ENCODE measurements at places on chromosomes 2 and 18. TPM values are rescaled to one million over a fixed set of nuclear protein-coding genes. Genes with fewer than 3 reads are reported as not detected.

DNA sequence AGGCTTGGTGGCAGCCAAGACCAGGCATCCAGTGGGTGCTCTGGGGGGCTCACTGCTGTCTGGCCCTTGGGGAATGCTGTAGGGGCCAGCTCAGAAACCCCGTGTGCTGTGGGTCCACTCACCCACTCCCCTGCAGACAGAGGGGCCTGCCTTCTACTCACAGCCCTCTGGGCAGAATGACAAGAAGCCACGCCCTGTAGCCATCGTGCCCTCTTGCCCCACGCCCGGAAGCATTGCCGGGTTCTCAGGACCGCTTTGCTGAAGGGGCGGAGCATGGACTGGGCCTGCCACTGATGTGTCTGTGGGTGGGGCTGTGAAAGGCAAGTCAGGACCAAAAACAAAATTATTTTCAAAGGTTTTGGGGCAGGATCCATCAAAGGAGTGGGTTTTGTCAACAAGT lies 27.8 kb downstream of the GLI2 start:
- no peaks in the 10 kb centered on the region for H3K27me3 ChIP-seq
- H3K4me3 ChIP-seq: no peak overlapping the region

GRCh38 chr2:38806015-38806732 lies 28.2 kb downstream of the GEMIN6 start:
- peaks cover 11% of the 10 kb centered on the region for H3K36me3 ChIP-seq
- H3K4me1 ChIP-seq: no peaks in the 10 kb centered on the region
- no peak for DNase-seq
- no peak overlapping the region for H3K4me3 ChIP-seq
- H3K27me3 ChIP-seq: no peaks in the 10 kb centered on the region
- no peak overlapping the region for H3K27ac ChIP-seq

Gene KCNK3
- total RNA-seq: 8.1 TPM

DNA sequence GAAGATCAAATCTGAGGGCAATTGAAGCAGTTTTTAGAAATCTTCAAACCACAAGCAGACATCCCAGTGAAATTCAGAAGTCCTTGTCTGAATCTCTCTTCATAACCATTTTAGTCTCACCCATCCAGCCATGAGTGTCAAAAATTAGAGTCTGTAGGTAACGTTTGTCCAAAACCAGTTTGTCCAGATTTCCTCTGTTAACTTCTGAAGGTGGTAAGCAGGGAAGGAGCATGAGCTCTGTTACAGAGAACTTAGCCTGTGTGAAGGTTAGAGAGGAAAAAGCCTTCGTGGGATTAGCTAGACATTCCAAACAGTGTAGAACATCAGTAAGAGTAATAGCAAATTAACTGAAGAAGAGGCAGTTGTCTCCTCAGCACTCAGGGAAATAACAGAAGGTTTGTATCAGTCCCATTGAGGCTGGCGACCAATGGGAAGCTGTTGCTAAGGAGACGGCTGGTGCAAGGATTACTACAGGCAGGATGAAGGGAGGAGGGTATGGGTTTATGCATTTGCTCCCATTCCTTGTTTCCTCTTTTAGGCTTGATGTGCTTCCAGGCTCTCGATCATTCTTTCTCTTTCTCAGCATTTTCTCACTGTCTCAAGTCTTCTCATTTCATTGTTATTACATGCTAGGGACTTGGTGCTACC lies 8.7 kb upstream of the GPR155 start:
- no peaks in the 10 kb centered on the region for H3K36me3 ChIP-seq
- no peak for DNase-seq
- H3K27ac ChIP-seq: no peak overlapping the region
- no peaks in the 10 kb centered on the region for H3K27me3 ChIP-seq
- H3K4me3 ChIP-seq: no peak overlapping the region

Gene ZNF396
- 6.5 TPM for total RNA-seq

GRCh38 chr2:155975734-155976133 lies 356.8 kb downstream of the NR4A2 start:
- peak; percentile 10 for DNase-seq
- no peak overlapping the region for H3K27ac ChIP-seq
- H3K4me3 ChIP-seq: no peak overlapping the region
- no peaks in the 10 kb centered on the region for H3K4me1 ChIP-seq
- H3K36me3 ChIP-seq: no peaks in the 10 kb centered on the region

DNA sequence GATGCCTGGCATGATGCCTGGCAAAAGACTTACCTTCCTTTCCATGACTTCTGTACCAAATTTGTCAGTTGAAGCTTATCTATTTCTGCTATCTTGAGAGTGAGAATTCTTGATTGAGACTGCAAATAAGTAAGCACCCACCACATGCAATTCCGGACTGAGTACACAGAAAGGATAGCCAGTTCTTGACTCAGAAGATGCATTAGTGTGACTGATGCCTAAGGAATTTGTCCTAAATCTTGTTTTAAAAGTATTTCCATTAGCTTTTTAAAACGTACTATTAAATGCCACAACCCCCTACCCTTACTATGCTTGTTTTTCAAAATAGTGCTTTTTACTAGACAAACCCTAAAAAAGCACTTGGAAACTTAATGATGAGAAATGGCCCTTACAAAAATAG lies 545 bp downstream of the MPP4 start:
- H3K36me3 ChIP-seq: peaks cover 2% of the 10 kb centered on the region
- no peaks in the 10 kb centered on the region for H3K4me1 ChIP-seq
- H3K27ac ChIP-seq: no peak overlapping the region
- H3K27me3 ChIP-seq: no peaks in the 10 kb centered on the region
- no peak overlapping the region for H3K4me3 ChIP-seq
- no peak for DNase-seq

- no peaks in the 10 kb centered on the region for H3K27me3 ChIP-seq
- H3K4me3 ChIP-seq: peak overlapping the region; percentile 61
- no peaks in the 10 kb centered on the region for H3K36me3 ChIP-seq
Measured at GRCh38 chr2:144510294-144510991, 9.5 kb downstream of the ZEB2 start.

DNA sequence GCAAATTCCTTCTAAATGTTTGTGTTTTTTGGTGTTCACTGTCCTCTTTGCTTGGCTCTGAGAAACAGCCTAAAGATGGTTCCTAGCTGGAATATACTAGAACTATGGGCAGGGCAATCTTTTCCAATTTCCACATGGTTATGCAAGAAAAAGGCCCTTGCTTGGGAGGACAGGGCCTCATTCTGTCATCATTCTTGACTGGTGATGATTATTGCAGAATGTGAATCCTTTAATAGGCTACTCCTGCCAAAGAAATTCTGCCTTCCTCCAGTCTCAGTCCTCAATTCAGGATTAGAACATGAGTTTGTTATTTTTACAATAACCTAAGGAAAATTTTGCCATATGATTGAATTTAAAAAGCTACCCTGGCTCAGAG lies 218.7 kb downstream of the HNMT start:
- no peak for DNase-seq
- no peaks in the 10 kb centered on the region for H3K27me3 ChIP-seq
- no peak overlapping the region for H3K4me3 ChIP-seq
- H3K4me1 ChIP-seq: no peaks in the 10 kb centered on the region
- no peak overlapping the region for H3K27ac ChIP-seq
- H3K36me3 ChIP-seq: no peaks in the 10 kb centered on the region

GRCh38 chr2:142872882-142873724 lies 4.4 kb upstream of the KYNU start:
- no peaks in the 10 kb centered on the region for H3K27me3 ChIP-seq
- no peaks in the 10 kb centered on the region for H3K36me3 ChIP-seq
- no peak overlapping the region for H3K4me3 ChIP-seq
- DNase-seq: no peak
- H3K4me1 ChIP-seq: no peaks in the 10 kb centered on the region
- no peak overlapping the region for H3K27ac ChIP-seq

Gene SLC9A2
- 5.9 TPM for total RNA-seq

DNA sequence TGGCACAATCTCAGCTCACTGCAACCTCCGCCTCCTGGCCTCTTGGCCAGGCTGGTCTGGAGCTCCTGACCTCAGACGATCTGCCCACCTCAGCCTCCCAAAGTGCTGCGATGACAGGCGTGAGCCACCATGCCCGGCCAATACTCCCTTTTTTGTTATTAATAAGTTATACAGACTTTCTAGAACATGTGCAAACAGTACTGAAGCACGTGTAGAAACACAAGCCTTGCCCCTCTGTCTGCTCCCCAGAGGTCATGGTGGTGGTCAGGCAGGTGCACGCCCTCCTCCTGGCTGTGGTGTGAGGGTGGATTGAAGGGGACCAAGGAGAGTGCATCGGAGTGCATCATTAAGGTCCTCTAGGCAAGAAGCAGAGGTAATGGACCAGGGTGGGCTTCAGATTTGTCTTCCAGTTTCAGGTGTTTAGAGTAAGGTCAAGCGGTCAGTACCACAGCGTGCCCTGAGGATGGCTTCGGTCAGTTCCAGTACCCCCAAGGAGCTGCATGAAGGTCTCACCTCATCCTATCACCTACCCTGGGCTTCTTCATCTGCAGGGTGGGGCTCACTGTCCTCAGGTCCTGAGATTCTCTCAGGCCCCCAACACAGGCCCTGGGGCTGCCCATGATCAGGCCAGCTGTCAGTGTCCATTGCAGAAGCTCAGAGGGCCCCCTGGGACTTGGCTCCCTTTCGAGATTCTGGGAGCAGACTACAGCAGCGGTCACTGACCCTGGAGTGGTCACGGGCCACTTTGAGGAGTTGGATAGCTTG lies 124.3 kb downstream of the GLI2 start:
- no peak overlapping the region for H3K4me3 ChIP-seq
- no peaks in the 10 kb centered on the region for H3K27me3 ChIP-seq
- H3K27ac ChIP-seq: no peak overlapping the region
- H3K36me3 ChIP-seq: no peaks in the 10 kb centered on the region
- no peak for DNase-seq
- H3K4me1 ChIP-seq: no peaks in the 10 kb centered on the region

- no peak overlapping the region for H3K27ac ChIP-seq
- H3K4me1 ChIP-seq: peaks cover 5% of the 10 kb centered on the region
- DNase-seq: no peak
- H3K27me3 ChIP-seq: no peaks in the 10 kb centered on the region
- no peak overlapping the region for H3K4me3 ChIP-seq
- peaks cover 21% of the 10 kb centered on the region for H3K36me3 ChIP-seq
Measured at GRCh38 chr2:10064932-10065772, 15.1 kb downstream of the CYS1 start.

DNA sequence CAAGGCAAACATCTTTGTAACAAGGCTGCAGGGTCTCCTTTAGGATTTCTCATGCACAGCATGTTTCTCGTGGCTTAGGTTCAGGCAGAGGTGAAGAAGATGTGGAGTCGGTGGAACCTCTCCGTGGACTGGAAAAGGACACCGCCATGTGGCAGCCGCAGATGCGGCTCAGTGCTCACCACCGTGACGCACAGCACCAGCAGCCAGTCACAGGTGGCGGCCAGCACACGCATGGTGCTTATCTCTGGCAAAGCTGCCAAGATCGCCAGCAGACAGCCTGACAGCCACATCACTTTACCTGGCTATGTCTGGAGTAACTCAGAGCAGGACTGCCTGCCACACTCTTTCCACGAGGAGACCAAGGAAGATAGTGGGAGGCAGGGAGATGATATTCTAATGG lies 86.6 kb downstream of the PTH2R start:
- H3K4me3 ChIP-seq: no peak overlapping the region
- no peak for DNase-seq
- H3K27me3 ChIP-seq: no peaks in the 10 kb centered on the region

DNA sequence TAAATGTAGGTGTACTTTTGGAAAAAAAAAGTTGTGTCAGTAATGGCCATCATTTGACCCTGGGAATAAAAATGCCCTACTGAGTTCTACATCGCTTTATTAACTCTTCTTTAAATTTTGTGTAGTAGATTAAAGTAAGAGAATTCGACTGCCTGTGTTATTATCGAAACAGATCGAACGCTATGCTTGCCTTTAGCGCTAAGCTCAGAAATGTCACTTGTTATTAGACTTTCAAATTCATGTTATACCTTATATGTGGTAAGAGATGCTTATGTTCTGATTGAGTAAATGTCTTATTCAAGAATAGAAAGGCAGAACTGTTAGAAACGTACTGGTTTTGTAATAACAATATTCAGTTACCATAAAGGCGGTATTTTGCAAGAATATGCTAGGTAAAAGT lies 1.4 kb downstream of the UGP2 start:
- H3K27me3 ChIP-seq: no peaks in the 10 kb centered on the region
- no peak for DNase-seq
- H3K27ac ChIP-seq: no peak overlapping the region

GRCh38 chr18:59056706-59057492 lies 82.8 kb upstream of the SEC11C start:
- peaks cover 4% of the 10 kb centered on the region for H3K4me1 ChIP-seq
- no peak overlapping the region for H3K4me3 ChIP-seq
- H3K27ac ChIP-seq: no peak overlapping the region
- no peaks in the 10 kb centered on the region for H3K27me3 ChIP-seq
- DNase-seq: peak; percentile 88

- no peaks in the 10 kb centered on the region for H3K36me3 ChIP-seq
- DNase-seq: peak; percentile 77
- H3K4me1 ChIP-seq: peaks cover 5% of the 10 kb centered on the region
- H3K27me3 ChIP-seq: no peaks in the 10 kb centered on the region
Measured at GRCh38 chr2:60316381-60317033, 236.9 kb downstream of the BCL11A start.

Gene VIL1
- 9.0 TPM for total RNA-seq

DNA sequence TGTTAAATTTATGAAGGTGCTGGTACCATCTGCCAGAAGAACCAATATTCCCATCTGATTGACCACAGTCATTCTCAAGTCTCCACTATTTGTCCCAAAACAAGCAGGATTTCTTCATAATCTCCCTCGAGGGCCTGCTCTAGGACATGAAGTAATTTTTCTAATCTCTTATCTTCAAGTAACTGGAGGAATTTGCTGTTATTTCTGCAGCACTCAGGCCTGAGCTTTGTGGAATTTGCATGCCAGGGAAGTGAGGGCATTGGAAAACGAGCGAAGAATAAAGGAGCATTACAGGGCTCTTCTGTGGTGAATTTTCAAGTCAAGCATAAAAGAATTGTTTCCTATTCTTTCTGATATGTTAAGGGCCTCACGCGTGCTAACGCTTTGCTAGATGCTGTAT lies 161.2 kb upstream of the EPAS1 start:
- H3K36me3 ChIP-seq: no peaks in the 10 kb centered on the region
- H3K4me1 ChIP-seq: peaks cover 5% of the 10 kb centered on the region
- no peaks in the 10 kb centered on the region for H3K27me3 ChIP-seq
- H3K4me3 ChIP-seq: no peak overlapping the region
- H3K27ac ChIP-seq: no peak overlapping the region

DNA sequence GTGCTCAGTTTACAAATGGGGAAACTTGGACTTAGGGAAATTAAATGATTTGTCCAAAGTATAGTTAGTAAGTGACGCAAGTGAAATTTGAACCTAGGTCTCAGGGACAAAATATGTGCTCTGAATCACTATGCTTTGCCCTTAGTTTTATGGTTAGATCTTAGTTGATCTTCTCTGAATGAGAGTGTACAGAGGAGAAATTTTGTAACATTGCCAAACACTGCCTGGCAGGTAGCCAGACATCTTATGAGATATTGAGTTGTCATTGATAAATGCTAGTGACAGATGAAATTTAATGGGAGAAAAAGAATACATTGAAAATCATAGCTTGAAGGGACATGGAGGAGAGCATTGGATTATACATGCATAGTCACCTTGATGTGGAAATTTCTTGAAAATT lies 91.4 kb downstream of the GALNT1 start:
- no peaks in the 10 kb centered on the region for H3K4me1 ChIP-seq
- DNase-seq: no peak
- H3K27ac ChIP-seq: no peak overlapping the region
- H3K36me3 ChIP-seq: no peaks in the 10 kb centered on the region

Data from kidney (tissue), 22 donors.